ENCODE measurements at places on chromosomes 1 and 21.

GRCh38 chr1:18970358-18970757 is 13.9 kb upstream of the IFFO2 start:
- no peak for DNase-seq

DNA sequence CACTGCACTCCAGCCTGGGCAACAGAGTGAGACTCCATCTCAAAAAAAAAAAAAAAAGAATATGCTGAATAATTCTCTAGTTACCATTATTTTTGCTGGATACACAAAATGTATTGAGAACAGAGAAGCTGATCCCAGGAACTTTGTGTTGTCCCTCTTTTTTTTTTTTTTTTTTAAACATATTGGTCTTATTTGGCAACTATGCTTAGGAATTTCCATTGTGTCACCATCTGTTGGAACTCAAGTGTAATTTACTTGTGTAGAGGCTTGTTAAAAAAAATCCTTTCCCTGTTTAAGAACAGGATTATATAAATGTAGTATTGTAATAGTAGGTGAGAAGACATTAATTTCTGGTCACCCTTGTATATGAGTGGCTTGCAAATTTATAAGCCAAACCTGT is 28.6 kb downstream of the CAMSAP2 start:
- DNase-seq = no peak

DNA sequence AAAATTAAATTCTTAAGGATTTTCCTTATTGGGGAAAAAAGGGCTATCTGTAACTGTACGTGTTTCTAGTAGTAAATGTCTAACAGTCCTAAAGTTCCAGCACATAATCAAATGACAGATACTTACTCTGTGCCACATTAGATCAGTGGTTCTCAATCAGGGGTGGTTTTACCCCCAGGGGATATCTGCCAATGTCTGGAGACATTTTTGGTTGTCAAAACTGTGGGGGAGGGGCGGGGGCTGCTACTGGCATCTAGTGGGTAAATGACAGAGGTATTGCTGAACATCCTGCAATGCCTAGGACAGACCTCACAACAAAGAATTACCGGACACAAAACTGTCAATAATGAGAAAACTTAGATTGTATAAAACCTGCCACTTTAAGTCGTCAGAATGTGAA is 33.4 kb upstream of the PTPRC start:
- no peak for DNase-seq

DNA sequence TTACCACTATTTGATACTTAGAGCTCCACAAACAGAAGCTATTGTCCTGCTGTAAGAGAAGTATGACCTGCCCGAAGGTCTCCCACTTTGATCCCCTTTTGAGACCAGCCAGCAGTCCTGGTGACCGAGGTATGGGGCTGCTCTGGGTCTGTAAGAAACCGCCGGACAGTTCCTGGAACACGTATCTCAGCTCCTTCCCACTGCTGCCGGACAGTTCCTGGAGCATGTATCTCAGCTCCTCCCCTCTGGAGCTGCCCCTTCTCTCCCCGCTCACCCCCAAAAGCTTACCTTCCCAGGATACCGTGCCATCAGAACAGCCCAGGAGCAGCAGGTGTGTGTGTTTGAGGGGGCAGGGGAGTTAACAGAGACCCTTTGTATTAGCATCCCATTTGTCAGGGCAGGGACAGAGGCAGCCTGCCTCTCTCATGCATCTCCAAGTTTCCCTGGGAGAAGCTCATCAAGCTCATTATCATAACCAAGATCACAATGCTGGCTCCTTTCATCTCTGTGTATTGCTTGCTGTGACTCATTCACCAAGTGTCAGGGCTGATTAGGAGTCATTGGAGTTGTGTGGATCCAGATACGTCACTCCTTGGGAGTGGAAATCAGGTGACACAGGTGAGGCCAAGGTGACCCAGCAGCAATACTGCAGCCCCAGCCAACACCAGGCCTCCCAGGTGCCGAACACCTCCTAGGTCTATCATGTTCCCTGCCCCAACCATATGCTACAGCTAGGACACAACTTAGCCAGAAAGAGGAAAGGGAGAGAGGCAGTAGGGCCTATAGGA is 25.3 kb downstream of the OPTC start:
- DNase-seq = no peak

DNA sequence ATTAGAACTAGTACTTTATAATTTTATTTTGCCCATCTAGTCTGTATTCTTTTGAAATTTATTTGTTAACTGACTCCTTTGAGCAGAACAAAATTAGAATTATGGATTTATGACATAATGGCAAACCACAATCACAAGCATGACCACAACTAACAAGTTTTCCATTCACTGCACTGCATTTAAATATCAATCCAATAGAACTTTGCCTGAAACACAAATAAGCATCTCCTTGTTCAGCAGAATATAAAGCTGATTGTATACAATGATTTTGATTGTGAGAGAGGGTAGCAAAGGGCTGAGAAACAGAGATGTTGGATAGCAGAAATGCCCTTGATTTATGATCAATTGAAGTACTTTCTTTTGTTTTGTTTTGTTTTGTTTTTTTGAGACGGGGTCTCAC is 495.5 kb upstream of the RGS18 start:
- DNase-seq = no peak

- DNase-seq = no peak
Measured at GRCh38 chr1:44572572-44572879, 101.8 kb downstream of the TMEM53 start.

- no peak for DNase-seq
Measured at GRCh38 chr1:99239690-99240089, 24.6 kb upstream of the PLPPR4 start.

GRCh38 chr1:21568809-21569385 is 59.7 kb downstream of the ALPL start:
- DNase-seq = no peak

GRCh38 chr1:30718636-30719405 is 4.6 kb downstream of the MATN1 start:
- DNase-seq = peak; percentile 89

DNA sequence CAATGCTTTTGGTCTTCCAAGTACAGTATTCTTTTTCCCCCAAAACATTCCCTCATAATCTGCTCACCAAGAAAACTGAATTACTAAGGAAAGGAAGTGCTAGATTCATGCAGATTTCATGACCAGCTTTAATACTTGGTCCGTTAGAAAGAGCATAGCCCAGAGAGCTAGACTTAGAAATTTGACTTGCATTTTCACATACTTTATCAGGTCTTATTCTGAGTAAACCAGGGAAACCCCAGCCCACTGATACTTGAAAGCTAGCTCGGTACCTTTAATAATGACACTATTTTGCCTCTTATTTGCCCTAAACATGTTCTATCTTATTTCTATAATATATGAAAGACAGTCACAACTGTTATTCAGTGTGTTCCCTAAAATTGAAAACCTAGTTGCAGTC is 204.5 kb downstream of the TTLL7 start:
- no peak for DNase-seq

- DNase-seq = no peak
Measured at GRCh38 chr1:160971618-160972056, 17.0 kb upstream of the ITLN2 start.

GRCh38 chr21:45848331-45848730 is 133.2 kb upstream of the COL6A1 start:
- no peak for DNase-seq

DNA sequence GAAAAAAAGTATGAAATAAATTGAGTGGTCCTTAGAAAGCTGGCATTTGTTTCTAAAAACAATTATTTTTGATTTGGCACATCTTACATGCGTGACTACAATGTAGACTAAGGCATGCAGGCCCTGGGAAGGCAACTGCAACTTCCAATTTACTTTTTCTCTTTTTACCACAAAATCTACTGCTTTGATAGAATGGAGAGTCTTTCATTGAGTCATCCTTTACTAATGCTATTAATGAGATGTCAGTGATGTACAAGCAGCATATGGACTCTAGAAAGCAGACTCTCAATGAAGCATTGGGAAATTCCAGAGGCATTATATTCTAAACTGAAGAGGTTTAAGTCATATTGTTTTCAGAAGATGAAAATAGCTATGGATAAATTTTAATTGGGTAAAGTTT is 29.6 kb upstream of the PRRX1 start:
- DNase-seq = no peak

GRCh38 chr21:35882791-35883240 is 177.5 kb downstream of the SETD4 start:
- DNase-seq = no peak

DNA sequence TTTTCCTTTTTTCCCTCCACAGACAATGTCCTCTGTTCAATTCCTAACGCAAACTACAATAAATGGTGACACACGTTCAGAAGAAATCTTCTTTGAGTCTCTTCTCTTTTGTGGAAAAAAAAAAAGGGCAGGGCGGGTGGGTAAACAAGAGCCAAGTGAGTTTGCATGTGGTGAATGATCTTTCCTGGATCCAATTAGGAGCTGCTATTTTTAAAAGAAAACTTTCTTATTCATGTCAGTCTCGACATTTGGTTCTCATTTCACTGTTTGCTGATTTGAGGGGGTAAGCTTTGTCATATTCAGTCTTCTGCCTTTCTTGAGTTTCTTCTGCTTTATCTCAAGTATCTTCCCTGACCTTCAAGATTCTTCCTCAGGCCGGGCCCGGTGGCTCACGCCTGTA is 29.2 kb upstream of the KIF1B start:
- no peak for DNase-seq

DNA sequence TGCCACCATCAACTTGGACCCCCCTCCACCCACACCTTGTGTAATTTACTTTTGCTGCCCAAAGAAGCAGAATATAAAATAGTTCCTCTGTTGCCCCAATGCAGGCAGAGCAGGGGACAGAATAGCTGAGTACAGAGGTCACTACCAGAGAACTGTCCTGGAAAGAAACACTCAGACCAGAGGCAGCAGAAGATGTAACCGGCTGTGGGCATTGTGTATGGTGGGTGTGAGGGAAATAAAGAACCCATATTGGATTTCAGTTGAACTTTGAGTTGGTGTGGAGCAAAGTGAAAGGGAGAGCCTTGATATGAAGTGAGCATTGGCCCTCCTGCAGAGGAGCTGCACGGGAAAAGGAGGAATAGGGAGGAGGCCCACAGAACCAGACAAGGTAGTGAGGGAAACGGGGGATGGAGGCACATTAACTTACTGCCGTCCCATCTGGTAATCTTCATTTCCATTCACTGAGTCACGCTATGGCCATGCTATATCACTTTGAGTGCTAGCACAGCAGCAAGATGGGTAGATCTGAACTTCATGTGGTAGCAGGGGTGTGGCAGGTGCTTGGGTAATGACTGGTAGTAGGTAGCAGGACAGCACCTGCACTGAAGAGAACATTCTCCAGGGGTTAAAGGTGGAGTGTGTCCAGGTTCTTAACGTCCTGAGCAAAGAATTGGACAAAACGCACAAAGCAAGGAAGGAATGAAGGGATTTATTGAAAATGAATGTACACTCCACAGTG is 56.3 kb upstream of the FBXO28 start:
- DNase-seq = no peak

- no peak for DNase-seq
Measured at GRCh38 chr1:35611655-35612054, 29.7 kb downstream of the PSMB2 start.

- DNase-seq = no peak
Measured at GRCh38 chr21:45990741-45991605, 9.4 kb downstream of the COL6A1 start.

- DNase-seq = no peak
Measured at GRCh38 chr1:40712997-40713396, 21.5 kb downstream of the NFYC start.

DNA sequence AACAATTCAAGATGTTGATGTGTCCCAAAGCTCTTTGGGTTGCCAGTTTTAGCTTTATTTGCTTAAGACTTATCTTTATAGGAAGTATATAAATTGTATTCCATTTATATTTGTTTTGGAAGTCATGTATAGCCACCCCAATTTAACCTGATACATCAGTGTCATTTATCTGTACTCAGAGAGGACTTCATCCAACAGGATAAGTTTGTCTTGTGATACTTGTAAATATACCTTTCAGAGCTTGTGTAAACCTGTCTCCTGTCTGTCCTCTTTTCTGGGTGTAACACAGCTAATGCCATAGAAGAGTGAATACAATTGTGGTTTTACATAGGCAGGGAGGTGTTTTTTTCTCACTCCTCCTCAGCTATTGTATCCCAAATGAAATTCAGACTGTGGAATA is 10.4 kb downstream of the PTGFR start:
- no peak for DNase-seq

GRCh38 chr1:14366091-14367018 is 232.1 kb upstream of the KAZN start:
- DNase-seq = no peak

GRCh38 chr1:225877580-225877979 is 4.6 kb downstream of the TMEM63A start:
- DNase-seq = no peak

DNA sequence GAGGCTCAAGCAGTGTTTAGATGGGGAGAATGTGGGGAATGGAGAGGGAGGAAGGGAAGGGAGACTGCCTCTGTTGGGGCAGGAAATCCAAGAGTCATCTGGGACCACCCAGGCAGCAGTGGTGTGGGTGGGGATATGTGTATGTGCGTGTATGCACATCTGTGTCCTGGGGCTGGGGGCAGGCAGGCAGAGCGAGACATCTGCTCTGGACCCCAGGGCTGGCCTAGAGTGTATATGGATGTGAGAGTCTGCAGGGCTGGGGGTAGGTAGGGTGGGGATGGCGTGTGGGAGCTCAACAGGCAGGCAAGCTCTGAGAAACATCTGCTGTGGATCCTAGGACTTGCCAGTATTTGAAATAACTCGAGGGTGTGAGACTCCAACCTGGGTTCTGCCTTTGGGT is 3.5 kb downstream of the PTCH2 start:
- DNase-seq = no peak

DNA sequence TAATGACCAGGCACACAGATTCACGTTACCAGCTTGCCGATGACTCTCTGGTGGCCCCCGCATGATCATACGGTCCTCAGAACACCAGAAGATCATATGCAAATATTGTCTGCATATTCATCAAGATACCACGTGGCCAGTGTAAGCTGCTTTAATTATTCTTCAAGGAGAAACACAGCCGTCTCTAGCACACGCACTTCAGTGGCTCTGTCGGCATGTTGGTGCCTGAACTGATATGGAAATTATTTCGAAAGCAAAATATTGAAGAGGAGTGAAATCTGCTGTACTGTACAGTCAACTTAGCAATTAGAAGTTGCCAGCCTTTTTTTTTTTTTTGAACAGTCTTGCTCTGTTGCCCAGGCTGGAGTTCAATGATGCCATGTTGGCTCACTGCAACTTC is 5.9 kb upstream of the KIF26B start:
- DNase-seq = no peak

DNA sequence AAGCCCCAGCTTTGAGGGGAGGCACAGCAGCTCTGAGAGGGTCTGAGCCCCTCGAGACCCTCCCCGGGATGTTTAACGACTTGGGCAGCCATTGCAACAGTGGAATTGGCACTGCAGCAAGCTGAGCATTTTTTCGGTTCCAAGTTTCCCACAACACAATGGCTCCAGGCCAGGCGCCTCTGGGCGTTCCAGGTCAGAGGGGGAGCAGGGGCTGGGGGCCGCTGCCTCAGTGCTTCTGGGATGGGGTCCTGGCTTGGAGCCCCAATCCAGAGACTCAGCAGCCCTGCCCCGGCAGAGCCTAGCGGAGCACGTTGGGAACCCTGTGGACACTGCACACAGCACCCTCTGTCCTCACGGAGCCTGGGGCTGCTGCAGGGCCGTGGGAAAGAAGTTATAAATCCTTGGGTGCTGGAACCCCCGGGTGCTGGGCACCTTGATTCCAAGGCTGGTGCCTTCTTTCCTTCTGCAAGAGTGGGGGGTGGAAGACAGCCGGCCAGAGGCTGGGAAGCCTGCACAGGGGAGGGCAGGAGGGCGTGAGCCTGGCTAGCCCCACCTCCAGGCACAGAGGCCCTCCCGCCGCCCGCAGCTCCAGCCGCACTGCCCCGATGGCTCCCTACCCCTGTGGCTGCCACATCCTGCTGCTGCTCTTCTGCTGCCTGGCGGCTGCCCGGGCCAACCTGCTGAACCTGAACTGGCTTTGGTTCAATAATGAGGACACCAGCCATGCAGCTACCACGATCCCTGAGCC is 50.1 kb downstream of the COL18A1 start:
- no peak for DNase-seq
